ENCODE measurements at places on chromosomes 11 and 22.

GRCh38 chr11:9462806-9463537 is 2.2 kb downstream of the ZNF143 start:
- peak; percentile 30 for DNase-seq

DNA sequence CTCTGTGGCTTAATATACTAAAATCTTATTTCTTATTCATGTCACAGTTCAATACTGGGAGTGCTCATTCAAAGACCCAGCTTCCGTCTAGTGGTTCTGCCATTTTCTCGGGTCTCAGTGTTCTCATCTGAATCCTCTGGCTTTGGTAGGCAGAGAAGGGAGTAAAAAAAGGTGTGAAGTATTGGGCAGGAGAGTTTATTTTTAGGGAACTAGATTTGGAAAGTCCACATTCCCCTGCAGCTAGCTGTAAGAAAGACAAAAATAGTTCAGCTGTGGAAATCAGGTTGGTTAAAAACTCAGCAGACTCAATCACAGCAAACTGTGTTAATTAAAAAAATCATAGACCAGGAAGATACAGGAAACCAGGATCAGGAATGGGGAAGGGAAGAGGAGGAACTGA is 4.1 kb upstream of the LYVE1 start:
- DNase-seq: no peak

DNA sequence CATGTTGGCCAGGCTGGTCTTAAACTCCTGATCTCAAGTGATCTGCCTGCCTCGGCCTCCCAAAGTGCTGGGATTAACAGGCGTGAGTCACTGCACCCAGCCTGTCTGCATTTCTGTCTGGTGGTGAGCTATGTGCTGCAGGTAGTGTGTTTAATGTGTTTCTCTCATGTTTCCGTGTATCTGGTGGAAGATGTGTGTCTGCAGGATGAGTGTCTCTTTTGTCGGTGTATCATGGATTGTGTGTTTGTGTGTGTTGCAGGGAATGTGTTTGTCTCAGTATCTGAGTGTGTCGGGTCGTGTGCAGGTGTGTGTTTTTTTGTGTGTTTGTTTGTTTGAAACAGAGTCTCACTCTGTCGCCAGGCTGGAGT is 16.1 kb downstream of the SCARF2 start:
- DNase-seq: no peak

- DNase-seq: no peak
These were observed 4.2 kb downstream of the RASD2 start for GRCh38 chr22:35544827-35545226.

GRCh38 chr11:130243816-130244215 is 70.9 kb downstream of the ZBTB44 start:
- DNase-seq: no peak

- no peak for DNase-seq
These were observed 32.1 kb upstream of the GNB1L start for GRCh38 chr22:19886605-19887255.

DNA sequence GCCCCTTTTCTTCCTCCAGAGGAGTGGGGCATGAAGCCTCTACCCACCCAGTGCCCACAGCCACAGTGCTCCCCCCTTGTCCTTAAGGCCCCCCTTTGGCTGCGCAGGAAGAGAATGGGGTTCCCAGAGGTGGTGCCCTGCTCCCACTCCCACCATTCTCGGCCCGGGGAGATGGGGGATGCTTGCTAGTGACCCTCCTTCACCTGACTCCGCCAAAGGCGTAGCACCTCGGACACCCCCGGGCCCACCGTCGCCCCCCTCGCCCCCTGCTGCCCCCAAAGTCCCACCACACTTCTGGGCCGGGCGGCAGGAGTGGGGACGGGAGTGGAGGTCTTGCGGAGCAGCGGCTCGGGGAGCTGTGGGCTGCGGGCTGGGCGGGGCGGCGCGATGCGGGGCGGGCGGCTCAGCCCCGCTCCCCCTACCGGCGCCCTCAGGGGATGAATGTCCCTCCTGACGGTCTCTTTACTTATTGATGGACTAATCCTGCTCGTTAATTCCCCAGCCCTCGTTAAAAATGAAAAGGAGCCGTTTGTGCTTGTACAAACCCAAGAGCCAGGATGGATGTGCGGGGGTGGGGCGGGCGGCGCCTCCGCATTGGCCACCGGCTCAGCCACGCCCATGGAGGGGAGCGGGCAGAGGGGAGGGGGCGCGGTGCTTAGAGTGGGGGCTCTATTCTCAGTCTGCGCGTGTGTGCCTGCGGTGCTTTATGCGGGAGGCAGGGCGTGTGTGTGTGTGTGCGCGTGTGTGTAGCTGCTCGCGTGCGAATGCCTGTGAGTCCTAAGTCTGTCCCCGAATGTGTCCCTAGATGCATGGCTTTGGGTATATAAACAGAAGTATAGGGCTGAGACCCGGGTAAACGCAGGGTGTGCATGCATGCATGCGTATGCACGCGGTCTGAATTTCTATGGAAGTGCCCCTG is 25.6 kb downstream of the SYT7 start:
- no peak for DNase-seq

DNA sequence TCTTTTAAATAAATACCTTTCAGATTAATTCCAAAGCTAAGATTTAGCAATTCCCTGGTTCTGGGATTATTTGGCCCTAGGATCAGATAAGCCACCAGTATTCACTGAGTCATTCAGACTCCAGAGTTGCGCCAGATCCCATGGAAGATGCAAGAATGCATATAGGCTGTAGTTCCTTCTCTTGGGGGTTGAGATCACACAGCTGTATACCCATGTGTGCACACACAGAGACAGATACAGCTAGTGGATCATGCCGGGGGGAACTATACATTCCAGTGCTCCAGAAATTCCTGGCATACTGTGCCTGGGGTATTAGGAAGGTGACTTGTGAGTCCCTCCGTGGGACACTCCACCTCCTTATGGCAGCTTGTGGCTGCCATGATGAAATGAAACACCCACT is 75.4 kb downstream of the ZBTB16 start:
- no peak for DNase-seq

GRCh38 chr11:1516273-1517067 is 29.9 kb upstream of the MOB2 start:
- no peak for DNase-seq

GRCh38 chr11:116808262-116809175 is 14.6 kb downstream of the APOA4 start:
- DNase-seq: no peak

DNA sequence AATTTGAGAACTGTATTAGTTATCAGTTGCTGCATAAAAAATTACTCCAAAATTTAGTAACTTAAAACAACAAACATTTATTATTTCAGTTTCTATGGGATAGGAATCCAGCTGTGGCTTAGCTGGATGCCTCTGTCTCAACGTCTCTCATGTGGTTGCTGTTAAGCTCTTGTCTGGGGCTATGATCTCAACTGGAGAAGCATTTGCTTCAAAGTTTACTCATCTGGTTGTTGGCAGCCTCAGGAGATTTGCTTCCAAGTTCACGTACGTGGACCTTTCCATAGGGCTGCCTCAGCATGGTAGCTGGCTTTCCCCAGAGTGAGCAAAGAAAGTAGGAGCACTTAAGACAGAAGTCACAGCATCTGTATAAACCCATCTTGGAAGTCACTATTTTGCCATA is 144.9 kb upstream of the SESN3 start:
- DNase-seq: no peak

GRCh38 chr11:65576867-65577755 is 1.3 kb downstream of the EHBP1L1 start:
- peak; percentile 57 for DNase-seq

DNA sequence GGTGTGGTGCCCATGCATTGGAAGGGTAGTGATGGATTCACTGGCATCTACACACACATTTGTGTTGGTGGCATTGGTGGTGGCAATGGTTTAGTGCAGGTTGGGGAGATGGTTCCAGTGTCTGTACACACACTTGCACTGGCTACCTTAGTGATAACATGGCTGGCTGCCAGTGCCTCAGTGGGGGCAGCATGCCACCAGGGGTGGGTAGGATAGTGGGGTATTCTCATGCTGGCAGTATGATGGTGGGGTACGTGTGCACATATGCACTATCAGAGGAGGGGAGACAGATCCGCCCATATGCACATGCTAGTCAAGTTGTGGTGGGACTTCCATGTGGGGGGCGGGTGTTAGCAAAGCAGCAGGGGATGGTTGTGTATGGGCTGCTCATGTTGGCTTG is 7.1 kb upstream of the OR8K3 start:
- DNase-seq: no peak

- DNase-seq: no peak
These were observed 911.1 kb downstream of the TBC1D22A start for GRCh38 chr22:47673557-47673956.

- DNase-seq: no peak
These were observed 99.3 kb downstream of the MED15 start for GRCh38 chr22:20606784-20607128.

- no peak for DNase-seq
These were observed 61.5 kb downstream of the SGSM1 start for GRCh38 chr22:24867323-24868022.
